Gastrocnemius medialis (tissue), 4 donors: ENCODE measurements at places on chromosomes 2 and 18. TPM values are rescaled to one million over a fixed set of nuclear protein-coding genes. Genes with fewer than 3 reads are reported as not detected.

RAB6C gene
- total RNA-seq, result not detected

HPCAL1 gene
- 45.5 TPM for total RNA-seq

POTEC gene
- total RNA-seq, result not detected

STARD6 gene
- total RNA-seq, result not detected

DSG1 gene
- not detected for total RNA-seq

RTP5 gene
- total RNA-seq, result not detected

DSEL gene
- total RNA-seq, result 2.5 TPM

DNA sequence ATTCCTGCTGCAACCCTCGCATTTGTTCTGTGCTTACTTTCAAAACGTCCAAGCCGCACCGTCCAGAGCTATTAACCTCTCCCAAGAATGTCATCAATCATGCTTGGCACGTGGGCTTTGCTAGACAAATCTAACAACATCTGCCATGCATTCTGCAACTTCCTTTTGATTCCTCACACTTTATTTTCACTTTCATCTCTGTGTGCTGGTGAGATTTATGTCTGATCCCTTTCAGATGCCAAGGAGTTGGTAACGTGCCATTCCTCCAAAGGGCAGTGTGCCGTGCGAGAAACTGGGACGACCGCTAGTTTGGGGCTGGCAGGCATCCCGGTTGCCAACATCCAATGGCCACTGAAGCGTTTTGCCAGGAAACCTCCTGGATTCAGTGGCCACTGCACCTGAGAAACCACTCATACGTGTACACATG, 230.0 kb upstream of the PARD3B start:
- H3K27me3 ChIP-seq, result no peaks in the 10 kb centered on the region
- no peaks in the 10 kb centered on the region for H3K4me1 ChIP-seq
- no peak for DNase-seq
- no peak overlapping the region for H3K27ac ChIP-seq
- H3K4me3 ChIP-seq, result no peak overlapping the region

- peaks cover 60% of the 10 kb centered on the region for H3K4me1 ChIP-seq
- no peak overlapping the region for H3K4me3 ChIP-seq
- no peaks in the 10 kb centered on the region for H3K36me3 ChIP-seq
- H3K27ac ChIP-seq, result peak overlapping the region; percentile 21
These were observed 23.6 kb downstream of the ASAP2 start for GRCh38 chr2:9230051-9230802.

DNA sequence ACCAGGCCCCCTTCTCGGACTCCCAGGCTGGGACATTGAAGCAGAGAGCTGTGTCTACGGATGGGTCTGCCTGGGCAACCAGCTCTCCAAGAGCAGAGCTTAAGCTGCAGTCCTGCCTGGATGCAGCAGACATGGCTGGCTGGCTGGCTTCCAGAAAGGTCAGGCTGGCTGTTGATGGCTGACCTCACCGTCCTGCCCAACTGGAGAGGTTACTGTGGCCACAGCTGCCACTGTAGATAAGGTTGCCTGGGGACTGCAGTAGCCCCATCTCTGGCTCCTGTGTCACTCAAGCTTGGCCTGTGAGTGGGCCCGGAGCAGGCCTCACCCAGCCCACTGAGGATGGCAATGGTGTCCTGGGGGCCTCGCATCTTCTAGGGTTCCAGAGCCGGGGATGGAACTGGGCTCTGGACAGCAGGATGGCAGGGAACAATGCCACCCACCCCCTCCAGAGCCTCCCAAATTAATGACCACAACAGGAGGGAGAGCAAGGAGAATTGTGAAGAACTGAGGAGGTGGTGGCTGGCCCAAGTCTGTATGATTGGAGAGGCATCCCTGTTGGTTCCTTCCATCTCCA, 37.0 kb upstream of the FOSL2 start:
- no peak overlapping the region for H3K4me3 ChIP-seq
- DNase-seq, result peak; percentile 60
- peaks cover 16% of the 10 kb centered on the region for H3K4me1 ChIP-seq
- no peaks in the 10 kb centered on the region for H3K27me3 ChIP-seq
- H3K36me3 ChIP-seq, result no peaks in the 10 kb centered on the region
- peak overlapping the region; percentile 88 for H3K27ac ChIP-seq

DNA sequence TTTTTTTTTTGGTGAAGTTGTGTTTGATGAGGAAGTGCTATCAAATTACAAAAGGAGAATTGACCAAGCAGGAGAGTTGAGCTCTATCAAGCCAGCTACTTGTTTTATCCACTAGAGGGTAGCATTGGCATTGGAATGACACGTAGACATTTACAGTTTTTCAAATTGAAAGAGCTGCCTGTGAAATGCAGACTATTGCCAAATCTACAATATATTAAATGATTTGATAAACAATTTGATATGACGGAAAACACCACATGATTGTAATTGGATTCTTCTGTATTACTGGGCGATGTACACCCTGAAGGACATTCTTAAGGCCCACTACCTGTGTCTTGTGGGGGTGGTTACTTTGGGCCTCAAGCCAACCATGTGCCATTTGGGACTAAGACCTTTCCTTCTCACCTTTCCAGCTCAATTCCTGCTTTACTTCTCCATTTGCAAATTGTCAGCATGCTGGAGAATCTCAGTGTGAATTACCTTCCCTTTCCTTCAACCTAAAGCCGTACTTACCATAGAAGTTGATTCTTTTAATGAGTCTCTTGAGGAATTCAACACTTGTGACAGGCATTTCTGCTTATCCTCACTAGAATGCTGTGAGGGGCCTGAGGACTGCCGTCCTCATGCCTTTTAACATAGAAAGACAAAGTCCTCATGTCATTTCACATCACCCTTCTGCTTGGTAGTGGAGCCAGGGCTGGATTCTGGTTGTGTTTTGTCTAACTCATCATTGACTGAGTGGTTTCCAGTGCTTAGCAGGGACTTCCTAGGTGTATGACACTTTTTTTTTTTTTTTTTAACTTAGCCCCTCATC, 134.8 kb upstream of the THUMPD2 start:
- no peaks in the 10 kb centered on the region for H3K4me1 ChIP-seq
- H3K36me3 ChIP-seq, result no peaks in the 10 kb centered on the region
- H3K27me3 ChIP-seq, result no peaks in the 10 kb centered on the region
- H3K27ac ChIP-seq, result no peak overlapping the region
- DNase-seq, result no peak

- peaks cover 76% of the 10 kb centered on the region for H3K4me1 ChIP-seq
- H3K27me3 ChIP-seq, result no peaks in the 10 kb centered on the region
- H3K27ac ChIP-seq, result peak overlapping the region; percentile 93
- no peaks in the 10 kb centered on the region for H3K36me3 ChIP-seq
- no peak for DNase-seq
These were observed 48.5 kb downstream of the RTN4 start for GRCh38 chr2:55001716-55002115.

- H3K4me1 ChIP-seq, result no peaks in the 10 kb centered on the region
- no peaks in the 10 kb centered on the region for H3K36me3 ChIP-seq
- no peak for DNase-seq
- no peak overlapping the region for H3K4me3 ChIP-seq
- no peak overlapping the region for H3K27ac ChIP-seq
These were observed 67.0 kb upstream of the APCDD1 start for GRCh38 chr18:10387399-10387798.

DNA sequence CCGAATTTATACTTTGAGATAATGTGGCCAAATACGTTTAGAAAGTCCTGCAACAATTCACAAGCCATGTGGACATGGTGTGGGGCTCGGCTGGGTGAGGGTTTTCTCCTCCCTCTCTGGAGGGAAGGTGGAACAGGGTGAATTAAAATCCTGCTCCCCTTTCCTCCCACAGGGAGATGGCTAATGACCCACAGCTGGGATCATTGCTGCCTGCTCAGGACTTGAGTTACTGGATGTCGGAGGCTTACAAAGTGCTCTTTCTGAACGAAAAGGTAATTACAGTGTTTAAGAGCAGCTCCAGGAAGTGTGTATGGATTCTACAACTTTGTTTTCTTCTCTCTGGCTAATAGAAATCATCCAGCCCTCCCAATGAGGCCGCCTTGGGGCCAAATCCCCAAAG, 97.9 kb upstream of the ALKAL2 start:
- H3K27ac ChIP-seq, result no peak overlapping the region
- no peaks in the 10 kb centered on the region for H3K27me3 ChIP-seq
- DNase-seq, result no peak
- H3K4me3 ChIP-seq, result no peak overlapping the region
- H3K4me1 ChIP-seq, result no peaks in the 10 kb centered on the region

DNA sequence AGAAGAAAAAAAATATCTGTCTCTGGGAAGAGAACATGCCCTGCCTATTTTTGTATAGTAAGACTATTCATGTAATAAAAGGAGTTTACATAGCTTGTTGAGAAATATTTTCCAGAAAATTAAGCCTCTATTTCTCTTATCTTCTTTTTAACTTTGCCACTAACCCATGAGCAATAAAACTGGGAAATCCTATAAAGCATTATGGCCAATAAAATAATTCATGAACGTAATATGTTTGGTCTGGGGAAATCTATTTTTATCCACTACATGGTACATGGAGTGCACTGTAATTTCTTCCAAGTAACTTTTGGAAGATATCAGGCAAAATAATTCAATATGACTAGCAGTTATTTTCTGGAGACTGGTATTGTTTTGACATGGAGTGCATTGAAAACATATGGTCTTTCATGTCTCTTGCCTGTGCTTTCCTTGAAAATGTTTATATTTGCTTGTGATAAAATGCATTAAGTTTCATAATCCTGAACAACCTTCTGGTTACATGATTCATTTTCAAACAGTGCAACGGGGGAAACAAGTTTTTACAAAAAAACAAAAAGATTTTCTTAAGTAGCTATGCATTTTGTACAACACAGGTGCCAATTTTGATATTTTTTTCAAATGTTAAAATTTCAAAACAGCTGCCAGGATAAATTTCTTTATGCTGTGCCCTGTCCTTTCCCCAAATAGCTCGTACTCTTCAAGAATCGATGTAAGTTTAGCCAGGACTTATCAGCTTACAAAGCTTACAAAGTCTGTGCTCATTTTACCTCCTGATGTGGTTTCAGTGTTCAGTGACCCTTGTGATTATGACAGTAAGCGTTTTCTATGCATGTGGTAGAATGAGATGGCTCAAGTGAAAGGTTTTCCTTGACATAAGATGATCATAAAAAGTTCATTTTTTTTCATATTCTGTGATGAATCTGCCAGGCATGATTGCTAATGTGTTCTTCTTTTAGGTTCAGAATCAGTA, 194.5 kb downstream of the UBE2E3 start:
- H3K27ac ChIP-seq, result no peak overlapping the region
- no peak overlapping the region for H3K4me3 ChIP-seq
- no peaks in the 10 kb centered on the region for H3K36me3 ChIP-seq
- H3K4me1 ChIP-seq, result peaks cover 14% of the 10 kb centered on the region
- no peaks in the 10 kb centered on the region for H3K27me3 ChIP-seq

DNA sequence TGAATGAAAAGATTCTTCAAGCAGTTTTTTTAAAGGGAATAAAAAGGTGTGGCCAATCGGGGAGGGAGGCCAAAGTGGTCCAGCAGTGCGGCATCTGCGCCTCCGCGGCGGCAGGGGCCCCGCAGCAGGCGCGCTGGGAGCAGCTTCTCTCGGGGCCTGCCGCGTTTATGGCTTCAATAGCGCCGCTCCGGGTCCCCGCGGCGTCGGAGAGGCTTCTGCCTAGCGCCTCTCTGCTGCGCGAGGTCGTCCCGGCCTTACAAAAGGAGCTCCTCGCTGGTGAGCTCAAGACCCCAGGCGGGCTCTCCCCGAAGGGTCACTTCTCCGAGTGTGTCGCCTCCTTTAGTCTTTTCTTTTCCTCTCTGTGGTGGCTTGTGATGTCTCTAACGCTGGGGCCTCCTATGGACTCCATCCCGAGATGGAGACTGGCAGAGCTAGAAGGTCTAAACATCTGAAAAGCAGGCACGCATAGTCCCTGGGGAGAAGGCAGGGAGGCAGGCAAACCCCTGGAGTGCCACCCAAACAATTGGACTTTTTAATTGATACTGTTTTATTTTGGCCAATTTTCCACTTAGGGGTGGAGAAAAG, 67.1 kb downstream of the SUMO1 start:
- H3K27ac ChIP-seq, result no peak overlapping the region
- peak overlapping the region; percentile 26 for H3K4me3 ChIP-seq
- no peaks in the 10 kb centered on the region for H3K27me3 ChIP-seq
- H3K4me1 ChIP-seq, result no peaks in the 10 kb centered on the region
- no peak for DNase-seq
- no peaks in the 10 kb centered on the region for H3K36me3 ChIP-seq

DNA sequence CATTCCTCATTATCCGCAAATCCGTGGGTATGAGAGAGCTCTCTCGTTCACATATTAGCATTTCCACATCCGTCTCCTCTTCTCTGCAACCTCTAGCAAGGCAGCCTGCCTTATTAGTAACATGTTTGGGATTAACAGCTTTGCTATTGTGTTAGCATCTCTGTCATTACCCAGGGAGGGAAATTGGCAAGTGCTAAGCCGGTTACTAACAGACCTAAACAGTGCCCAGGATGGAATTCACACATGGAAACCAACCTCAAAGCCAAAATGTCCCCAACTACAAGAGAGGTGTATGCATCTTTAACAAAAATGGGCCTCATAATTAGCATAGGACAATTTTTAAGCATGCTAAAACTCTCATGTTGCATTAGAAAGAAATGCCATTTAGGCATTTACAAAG, 309.0 kb upstream of the MEIS1 start:
- no peaks in the 10 kb centered on the region for H3K27me3 ChIP-seq
- H3K4me1 ChIP-seq, result no peaks in the 10 kb centered on the region
- no peak overlapping the region for H3K27ac ChIP-seq

GRCh38 chr18:33831424-33831823, 253.4 kb downstream of the ASXL3 start:
- no peaks in the 10 kb centered on the region for H3K27me3 ChIP-seq
- H3K27ac ChIP-seq, result no peak overlapping the region
- no peak for DNase-seq
- no peaks in the 10 kb centered on the region for H3K36me3 ChIP-seq
- H3K4me1 ChIP-seq, result no peaks in the 10 kb centered on the region

- H3K4me3 ChIP-seq, result no peak overlapping the region
- no peaks in the 10 kb centered on the region for H3K4me1 ChIP-seq
- H3K27ac ChIP-seq, result no peak overlapping the region
These were observed 28.3 kb upstream of the CCL20 start for GRCh38 chr2:227785293-227785692.

- H3K4me3 ChIP-seq, result no peak overlapping the region
- no peaks in the 10 kb centered on the region for H3K27me3 ChIP-seq
- H3K4me1 ChIP-seq, result no peaks in the 10 kb centered on the region
- H3K27ac ChIP-seq, result no peak overlapping the region
These were observed 115.1 kb downstream of the NAB1 start for GRCh38 chr2:190763901-190764514.
